Activated T-helper 9 cell treated with anti-CD3 and anti-CD28 coated beads, Interleukin-2, amount 50 U/mL, for 16 hours (primary cell): ENCODE measurements at places on chromosomes 7 and 10.

- DNase-seq = no peak
Observed at GRCh38 chr7:158375034-158375433, 212.6 kb downstream of the PTPRN2 start.

DNA sequence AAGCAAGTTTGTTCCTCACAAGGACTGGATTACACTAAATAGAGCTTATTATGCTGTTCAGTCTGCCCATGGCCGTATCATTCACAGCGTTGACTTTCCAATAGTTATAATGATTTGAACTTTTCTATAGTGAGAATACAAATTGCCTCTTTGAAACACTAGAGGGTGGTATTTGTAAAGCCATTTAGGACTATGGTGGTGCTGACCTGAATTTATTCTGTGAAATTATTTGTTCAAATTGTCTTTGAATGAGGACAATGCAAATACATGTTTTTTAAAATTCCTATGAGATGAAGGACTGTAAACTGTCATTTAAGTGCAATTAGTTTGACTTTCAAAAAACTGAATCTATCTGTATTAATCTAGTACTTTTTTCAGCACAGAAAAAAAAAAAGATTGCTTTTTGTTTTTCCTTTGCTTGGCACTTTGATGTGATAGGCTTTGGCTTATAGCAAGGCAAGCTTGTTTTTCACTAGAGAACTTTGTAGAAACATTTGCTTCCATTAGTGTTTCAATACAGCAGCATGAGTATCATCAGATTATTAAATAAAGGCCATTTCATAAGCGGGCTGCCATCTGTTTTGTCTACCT is 122.7 kb upstream of the TMEM229A start:
- DNase-seq = no peak

- no peak for DNase-seq
Observed at GRCh38 chr7:138784692-138785091, 13.1 kb upstream of the TMEM213 start.

DNA sequence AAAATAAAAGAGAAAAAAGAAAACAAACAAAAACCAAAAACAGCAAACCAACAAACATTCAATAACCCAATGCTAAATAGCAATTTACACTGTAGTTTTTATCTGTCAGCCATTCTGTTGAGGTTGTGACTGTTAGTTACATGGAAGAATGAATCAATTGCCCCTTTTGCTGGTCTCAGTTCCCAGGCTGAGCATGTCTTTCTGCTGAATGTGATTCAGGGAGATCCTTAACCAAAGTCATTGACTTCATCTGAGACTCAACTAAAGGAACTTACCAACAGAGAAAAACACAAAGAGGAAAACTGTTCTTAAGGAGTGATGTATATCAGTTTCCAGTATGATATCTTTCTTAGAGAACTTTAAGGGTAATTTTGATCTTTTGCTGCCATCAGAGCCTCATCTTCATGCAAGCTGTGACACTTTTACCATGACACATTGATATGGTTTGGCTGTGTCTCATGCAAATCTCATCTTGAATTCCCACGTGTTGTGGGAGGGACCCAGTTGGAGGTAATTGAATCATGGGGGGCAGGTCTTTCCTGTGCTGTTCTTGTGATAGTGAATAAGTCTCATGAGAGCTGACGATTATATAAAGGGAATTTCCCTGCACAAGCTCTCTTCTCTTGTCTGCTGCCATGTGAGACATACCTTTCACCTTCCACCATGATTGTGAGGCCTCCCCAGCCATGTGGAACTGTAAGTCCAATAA is 469.8 kb downstream of the KIF20B start:
- no peak for DNase-seq

- DNase-seq = no peak
Observed at GRCh38 chr10:88064608-88065382, 201.4 kb downstream of the PTEN start.

DNA sequence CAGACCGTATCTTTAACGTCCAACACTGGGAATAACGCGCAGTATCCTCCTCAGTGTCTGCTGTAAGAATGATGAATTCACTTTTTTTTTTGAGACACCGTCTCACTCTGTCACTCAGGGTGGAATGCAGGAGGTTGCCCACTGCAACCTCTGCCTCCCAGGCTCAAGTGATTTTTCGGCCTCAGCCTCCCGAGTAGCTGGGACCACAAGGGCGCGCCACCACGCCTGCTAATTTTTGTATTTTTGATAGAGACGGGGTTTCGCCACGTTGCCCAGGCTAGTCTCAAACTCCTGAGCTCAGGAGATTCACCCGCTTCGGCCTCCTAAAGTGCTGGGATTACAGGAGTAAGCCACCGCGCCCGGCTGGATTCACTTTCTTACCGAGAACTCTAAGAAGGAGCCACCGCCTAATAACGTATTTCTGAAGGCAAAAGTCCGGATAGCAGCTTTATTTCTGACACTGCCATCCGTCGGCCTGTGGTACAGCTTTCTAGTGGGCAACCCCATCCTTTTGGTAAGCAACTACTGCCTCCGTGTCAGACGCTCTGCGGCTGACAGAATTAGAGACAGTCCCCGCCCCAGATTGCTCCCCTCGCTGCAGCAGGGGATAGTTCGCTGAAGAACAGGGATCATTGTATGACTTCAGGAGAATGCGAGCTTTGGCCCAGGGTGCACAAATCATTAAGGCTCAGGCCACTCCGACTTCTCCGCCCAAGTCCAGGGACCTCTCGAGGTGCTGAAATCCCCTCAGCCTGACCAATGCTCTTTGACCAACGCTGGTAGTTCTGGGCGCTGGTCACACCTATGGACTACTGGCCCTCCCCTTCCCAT is 662 bp downstream of the POLR3A start:
- DNase-seq = no peak

GRCh38 chr7:139771001-139771956 is 6.5 kb downstream of the HIPK2 start:
- no peak for DNase-seq
